ENCODE measurements at places on chromosomes 13 and 19.
A peak's percentile ranks its signal among the peaks of the same experiment; 100 is the strongest.

DNA sequence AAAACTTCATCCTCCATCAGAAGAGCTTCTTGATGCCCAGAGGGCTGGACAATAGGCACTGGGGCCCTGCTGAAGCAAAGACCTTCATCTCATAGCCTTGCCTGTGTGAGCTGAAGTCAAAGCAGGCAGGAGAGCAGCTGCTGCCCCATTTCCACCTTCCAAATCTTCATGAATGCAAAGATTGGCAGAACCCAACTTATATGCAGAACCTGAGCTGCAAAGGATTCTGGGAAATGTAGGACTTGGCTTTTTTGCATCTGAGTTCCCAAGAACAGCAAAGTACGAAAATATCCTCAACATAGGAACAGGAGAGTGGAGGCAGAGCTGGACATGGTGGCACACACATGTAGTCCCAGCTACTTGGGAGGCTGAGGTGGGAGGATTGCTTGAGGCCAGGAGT, 30.8 kb downstream of the CKM start:
- no peak for DNase-seq

DNA sequence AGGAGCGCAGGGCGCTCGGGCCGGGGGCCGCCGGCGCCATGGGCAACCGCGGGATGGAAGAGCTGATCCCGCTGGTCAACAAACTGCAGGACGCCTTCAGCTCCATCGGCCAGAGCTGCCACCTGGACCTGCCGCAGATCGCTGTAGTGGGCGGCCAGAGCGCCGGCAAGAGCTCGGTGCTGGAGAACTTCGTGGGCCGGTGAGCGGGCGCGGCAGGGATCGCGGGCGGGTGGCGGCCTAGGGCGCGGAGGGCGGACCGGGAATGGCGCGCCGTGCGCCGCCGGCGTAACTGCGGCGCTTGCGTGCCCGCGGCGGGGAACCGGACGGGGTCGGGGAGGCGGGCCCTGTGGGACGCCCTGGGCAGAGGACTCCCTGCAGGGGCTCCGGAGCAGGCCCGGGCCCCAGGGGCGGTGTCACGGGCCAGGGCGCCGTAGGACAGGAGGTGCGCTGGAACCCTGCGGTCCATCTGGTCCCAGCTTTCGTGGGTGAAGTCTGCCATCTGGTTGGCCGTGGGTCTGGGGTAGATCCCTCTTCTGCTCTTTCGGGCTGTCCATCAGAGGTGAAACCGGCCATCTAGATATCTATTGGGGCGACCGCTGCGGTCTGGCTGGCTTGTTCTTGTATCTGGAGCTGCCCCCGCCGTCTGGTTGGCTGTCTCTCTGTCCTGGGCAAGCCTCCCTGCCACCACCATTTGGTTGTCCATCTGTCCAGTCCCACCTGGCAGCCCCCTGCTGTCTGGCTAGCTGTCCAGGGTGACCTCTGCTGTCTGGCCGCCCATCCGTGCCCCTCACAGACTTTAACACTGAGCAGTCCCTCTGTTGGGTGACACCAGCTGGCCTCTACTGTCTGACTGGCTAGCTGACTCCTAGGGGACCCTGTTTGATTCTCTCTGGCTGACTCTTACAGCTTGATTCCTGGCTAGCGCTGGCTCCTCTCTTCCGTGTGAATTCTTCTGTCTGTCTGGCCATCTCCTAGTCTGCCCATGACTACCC, 622 bp downstream of the DNM2 start:
- no peak for DNase-seq

DNA sequence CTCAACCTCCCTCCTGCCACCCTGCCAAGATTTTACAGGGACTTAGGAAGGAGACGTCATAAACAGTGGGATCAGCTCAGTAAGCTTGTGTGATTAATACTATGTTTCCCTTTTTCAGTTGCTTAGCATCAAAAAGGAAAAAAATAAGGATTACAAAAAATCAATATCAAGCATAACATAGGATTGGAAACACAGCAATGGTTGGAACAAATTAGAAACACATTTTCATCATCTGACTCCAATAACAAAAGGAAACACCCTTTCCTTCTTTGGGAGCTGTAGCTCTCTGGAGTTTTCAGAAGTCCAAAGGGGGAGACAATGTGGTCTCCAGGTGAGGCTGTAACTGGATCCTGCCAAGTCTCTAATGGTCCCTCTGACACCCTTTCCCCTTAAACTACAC, 233.4 kb downstream of the B3GLCT start:
- no peak for DNase-seq

GRCh38 chr13:27147530-27148170, 24.0 kb downstream of the USP12 start:
- no peak for DNase-seq

- DNase-seq = no peak
These were observed 22.3 kb upstream of the ZNF675 start for GRCh38 chr19:23709347-23709746.

- no peak for DNase-seq
These were observed 17.5 kb upstream of the PSG9 start for GRCh38 chr19:43286786-43287185.

DNA sequence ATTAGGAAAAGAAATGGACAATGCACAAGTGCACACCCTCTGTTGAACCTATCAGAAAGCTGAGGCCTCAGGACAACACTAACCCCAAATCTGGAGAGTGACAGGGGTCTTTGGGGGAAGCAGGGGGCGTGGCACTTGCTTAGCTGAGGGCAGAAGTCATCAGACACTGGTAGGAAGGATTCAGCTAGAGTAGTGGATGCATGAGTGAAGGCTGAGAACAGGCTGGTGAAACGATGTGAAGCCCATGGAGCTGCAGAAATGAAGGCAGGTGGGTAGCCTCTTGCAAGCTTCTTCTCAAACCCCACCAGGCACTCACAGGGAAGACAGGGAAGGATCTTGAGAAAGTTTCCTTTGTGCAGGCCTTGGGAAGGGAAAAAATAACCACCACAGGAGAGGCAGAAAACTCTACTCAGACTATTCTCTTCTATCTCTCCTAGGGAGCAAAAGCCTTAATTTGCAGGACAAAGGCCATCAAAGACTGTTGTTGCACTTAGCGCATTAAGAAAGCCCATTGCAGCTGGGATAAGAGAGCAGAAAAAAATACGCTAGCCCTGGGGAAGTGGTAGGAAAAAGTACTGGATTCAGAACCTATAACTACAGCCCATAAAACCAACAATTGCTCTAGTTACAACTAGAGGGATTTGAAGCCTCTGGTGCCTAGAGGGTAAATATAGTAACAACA, 193.3 kb upstream of the ZNF536 start:
- no peak for DNase-seq

- DNase-seq = no peak
These were observed 451.7 kb downstream of the EFNB2 start for GRCh38 chr13:106083620-106084350.

- peak; percentile 94 for DNase-seq
These were observed at the start of gene DHRS12 for GRCh38 chr13:51803422-51804294. TSS of gene DHRS12 (minus strand) at chr13:51804163. CDS start at chr13:51799659, 4,504 bp downstream.

- peak; percentile 76 for DNase-seq
These were observed 3.4 kb downstream of the BBC3 start for GRCh38 chr19:47227352-47228167.

DNA sequence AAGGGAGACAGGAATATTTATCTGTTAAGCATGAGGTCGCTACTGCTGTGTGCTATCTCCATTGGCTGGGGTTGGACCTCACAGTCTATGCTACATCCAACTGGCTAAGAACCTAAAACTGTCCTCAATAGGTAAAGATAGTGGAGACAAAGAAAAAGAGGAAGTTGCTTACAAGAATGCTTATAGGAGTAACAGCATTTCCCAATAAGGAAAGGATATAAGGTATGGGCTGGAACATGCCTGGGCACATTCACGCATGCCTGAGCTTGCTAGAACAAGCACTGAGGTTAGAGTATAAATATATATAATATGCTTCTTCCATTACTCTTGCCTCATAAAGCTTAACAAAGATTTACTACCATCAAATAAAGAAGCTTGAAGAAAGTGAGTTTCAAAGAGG, 47.9 kb upstream of the CEACAM21 start:
- DNase-seq = no peak

- no peak for DNase-seq
These were observed 231.0 kb upstream of the IRS2 start for GRCh38 chr13:110017379-110017778.

DNA sequence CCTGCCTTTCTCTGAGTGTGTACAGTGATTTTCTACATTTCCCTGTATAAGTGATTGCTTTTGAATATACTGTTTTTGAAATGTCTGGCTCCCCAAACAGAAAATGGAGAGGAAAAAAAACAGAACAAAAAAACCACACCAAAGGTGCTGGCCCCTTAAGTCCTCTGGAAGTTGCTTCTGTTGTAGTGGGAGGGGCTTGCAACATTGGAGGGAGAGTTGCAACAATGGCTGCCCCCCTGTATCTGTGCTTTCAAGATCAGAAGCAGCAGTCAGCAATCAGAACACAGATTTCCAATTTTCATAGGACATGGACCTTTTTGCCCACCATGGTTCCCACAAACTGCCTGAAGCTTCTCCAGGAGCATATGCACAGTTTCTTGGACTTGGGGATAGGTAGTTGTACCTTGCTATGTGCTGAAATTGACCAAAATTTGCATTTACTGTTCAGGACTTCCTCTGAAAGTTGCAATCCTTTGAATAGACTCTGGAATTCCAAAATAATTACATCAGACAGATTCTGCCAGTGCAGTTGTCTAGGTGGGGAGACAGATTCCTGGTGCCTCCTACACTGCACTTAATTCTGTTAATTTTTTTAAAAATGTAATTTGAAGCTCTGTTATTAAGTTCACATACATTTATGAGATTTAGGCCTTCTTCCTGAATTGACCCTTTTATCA, 13.8 kb downstream of the BIVM start:
- DNase-seq = no peak

DNA sequence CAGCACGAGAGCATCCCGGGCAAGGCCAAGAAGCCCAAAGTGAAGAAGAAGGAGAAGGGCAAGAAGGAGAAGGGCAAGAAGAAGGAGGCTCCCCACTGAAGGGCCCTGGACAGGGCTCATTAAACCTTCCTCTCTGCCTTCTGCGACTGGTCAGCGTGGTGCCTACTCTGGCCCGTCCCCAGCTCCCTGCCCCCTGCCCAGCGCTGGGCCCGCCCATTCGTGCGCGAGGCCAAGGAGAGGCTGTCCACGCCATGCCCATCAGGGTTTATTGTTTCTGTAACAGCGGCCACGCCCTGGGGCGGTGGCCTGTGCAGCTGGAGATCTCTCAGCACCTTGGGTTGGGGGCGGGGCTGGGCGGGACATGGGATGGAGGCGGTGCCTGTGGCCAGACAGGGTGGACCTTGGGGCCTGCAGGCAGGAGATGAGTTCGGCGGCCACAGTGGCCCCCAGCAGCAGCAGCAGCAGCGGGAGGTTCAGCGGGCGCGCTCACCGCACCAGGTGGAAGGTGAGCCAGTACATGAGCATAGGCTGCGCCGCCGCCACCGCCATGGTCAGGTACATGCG, 897 bp downstream of the C19orf33 start:
- DNase-seq = no peak

GRCh38 chr19:32910874-32911273, 41.3 kb upstream of the SLC7A9 start:
- no peak for DNase-seq

DNA sequence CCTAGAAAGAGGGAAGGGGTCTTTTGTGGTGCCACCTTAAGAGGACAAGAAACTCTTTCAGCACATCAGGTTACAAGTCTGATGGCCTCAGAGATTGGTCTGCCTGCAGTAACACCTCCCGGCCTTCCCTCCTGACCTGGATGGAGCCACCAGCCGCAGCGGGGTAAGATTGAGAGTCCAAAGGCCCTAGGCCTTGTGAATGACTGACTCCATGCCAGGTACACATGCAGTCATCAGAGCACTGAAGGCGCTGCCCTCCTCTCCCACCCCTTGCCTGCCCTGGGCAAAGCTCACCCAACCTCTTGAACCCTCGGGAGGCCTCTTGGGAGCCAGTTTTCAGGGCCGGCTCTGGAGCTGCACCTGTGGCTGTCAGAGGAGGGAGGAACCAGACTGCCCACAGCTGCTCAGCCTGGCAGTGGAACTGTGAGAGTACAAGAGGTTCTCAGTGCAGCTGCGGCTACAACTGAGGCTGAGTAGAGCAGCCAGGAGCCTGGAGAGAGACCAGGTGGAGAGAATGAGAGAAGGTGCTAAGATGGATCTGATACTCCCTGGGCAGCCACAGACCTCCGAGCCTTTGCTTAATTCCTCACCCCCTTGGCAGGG, 23.8 kb upstream of the C13orf42 start:
- DNase-seq = no peak

DNA sequence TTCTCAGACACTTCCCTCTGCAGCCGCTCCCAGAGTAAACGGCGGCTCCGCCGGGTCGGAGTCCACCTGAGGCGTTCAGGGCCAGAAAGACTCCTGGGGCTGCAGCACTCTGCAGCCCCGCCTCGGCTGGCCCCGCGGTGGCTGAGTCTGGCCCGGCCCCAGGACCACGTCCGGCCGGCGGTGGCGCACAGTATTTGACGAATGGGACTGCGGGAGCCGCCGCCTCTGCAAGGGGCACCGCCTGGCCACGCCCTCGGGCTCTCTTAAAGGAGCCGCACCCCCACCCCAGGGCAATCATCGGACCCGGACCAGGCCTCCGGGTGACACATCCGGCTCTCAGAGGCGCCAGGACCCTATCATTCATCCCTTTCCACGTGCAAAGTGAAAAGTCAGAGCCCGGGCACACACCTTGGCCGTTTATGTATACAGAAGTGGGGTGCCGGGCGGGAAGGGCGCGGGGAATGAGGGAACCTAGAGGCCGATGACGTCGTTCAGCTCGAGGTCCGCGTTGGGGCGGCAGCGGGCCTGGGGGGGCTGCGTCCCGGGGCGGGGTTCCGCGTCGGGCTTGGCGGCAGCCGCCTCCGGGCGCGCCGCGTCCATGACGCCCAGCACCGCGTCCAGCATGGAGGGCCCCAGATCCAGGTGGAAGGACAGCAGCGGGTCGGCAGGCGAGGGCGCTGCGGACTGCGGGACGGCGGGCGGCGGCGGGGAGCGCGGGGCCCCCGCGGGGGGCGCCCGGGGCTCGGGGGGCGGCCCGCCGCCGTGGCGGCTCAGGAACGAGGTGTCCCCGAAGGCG, 1.2 kb upstream of the LENG9 start:
- DNase-seq = peak; percentile 91

DNA sequence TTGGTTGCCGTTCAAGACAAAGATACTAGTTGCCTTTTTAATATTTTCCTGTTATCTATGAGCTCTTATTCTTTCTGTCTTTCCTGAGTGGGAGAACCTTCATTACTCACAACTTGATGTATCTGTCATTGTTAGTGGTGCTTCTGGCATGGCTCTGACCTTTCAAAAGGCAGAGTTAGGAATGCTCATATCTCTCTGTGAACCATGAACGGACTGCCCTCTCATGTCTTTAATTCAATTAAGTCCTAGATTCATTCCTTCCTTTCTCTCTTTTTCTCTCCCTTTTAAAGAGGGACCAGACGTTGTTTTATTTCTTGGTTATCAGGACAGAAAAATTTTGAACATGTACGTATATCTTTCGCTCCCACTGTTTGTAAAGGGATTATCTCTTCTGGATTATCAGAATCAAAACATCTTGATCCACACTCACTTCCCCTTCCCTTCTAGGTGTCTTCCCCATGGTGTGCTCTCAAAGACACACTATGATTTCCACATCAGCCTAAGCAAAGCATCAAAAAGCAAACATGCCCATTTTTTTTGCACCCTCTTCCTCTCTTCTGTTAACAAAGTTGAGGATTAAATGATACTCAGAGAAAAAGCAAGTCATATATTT, 90.3 kb downstream of the LRCH1 start:
- DNase-seq = no peak

GRCh38 chr19:5138606-5139582, 170.0 kb downstream of the KDM4B start:
- peak; percentile 92 for DNase-seq
